Cardiac fibroblast (primary cell): ENCODE measurements at places on chromosomes 13 and 19.
A peak's percentile ranks its signal among the peaks of the same experiment; 100 is the strongest.

DNA sequence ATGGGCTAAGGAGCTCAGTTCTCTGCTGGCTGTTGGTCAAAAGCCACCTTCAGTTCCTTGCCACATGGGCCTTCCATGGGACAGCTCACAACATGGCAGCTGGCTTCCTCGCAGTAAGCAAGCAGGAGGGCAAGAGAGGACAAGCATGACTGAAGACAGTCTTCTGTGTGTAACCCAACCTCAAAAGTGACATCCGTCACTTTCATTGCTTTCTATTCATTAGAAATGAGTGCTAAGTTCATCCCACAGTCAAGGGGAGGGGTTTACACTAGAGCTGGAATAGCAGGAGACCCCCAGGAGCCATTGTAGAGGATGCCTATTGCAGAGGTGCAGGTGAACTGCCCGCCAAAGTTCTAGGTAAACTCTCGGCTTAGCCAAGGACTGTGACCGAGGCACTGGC lies 163.3 kb downstream of the NUFIP1 start:
- no peak for DNase-seq

DNA sequence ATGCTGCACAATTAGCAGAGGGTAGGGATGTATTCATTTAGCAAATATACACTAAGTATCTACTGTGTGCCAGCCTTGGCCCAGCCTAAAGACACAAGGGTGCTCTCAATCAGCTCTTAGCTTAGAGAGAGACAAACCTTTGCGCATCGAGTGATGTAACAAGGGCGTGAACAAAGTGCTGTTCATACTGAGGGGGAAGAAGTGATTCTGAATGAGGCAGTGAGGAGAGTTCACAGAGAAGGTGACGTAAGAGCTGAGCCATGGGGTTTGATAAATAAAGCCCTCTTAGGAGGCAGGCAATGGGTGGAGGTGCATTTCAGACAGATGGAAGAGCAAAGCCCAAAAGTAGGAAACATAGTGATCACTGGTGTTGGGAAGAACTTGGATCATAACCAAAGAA lies 68.5 kb downstream of the FLT1 start:
- DNase-seq, result no peak

GRCh38 chr13:19864746-19865309 lies 1.4 kb upstream of the ZMYM5 start:
- peak; percentile 83 for DNase-seq

- DNase-seq, result peak; percentile 4
Measured at GRCh38 chr13:50914176-50914700, 4.6 kb downstream of the RNASEH2B start.

GRCh38 chr13:25872481-25873241 lies 179.2 kb downstream of the SHISA2 start:
- DNase-seq, result peak; percentile 15

DNA sequence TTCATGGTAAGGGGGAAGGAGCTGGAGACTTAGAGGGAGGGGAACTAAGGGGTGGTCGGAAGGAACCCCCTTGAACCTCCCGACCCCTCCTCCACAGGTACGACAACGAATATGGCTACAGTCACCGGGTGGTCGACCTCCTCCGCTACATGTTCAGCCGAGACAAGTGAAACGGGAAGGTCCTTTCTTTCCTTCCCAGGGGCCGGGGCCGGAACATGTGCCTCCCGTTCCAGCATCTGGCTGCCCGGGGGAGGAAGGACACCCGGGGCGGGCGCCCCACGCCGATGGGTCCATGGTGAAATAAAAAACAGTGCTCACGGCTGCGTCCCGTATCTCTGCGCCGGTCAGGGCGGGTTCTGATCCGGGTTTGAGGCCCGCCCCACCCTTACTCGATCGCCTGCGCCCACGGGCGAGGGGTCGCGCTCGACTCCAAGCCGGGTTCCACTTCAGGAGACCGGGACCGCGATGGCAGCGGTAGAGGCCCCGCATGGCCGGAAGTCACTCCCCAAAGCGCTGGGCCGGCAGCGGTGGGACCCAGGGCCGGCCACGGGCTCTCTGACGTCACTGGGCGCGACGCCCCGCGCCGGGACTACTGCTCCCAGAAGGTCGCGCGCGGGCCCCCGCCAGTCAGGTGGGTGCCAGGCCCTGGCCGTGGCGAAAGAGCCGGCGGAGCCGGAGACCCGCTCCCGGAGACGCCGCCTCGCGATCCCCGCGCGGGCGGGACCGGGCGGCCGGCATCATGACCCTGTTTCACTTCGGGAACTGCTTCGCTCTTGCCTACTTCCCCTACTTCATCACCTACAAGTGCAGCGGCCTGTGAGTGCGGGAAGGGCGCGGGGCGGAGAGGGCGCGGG lies at the start of gene TMEM147:
TMEM147 (plus strand) TSS at position 626 of the 854 bp plus-strand sequence; CDS start at position 740, 114 bp downstream.
- peak; percentile 90 for DNase-seq

DNA sequence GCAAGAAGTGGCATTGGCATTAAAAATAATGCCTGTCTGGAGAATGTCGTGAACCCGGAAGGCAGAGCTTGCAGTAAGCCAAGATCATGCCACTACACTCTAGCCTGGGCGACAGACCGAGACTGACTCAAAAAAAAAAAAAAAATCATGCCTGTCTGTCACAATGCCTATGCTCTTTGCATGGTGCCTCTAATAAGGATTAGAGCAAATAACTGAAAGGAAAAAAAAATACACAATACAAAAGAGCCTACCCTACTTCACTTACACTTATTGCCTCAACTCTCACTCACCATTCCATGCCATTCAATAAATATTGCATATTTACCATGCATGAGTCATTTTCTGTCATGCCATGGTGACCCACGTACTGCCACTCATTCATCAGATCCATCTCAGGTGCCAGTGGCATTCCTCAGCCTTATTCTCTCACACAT lies 49.1 kb downstream of the TBC1D4 start:
- DNase-seq, result no peak

- DNase-seq, result no peak
Measured at GRCh38 chr13:30192320-30193093, 114.8 kb downstream of the KATNAL1 start.

GRCh38 chr13:40585911-40586471 lies 80.5 kb downstream of the FOXO1 start:
- peak; percentile 50 for DNase-seq

DNA sequence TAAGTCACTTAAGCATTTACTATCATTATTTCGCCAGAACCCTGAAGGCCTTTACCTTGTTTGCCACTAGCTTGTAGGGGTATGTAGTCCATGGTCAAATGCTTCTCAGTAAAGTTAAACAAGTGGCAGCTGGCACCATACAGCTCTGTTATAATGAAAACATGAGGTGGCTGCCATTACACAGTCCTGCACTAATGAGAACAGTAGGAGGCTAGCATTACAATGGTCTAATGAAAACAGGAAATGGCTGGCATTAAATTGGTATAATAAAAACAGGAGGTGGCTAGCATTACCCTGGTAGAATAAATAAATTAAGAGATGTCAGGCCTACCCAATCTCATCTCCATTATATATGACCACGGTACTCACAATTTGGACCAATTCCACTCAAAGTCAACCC lies 107.5 kb downstream of the PCDH17 start:
- no peak for DNase-seq

GRCh38 chr19:13100031-13100588 lies 2.5 kb downstream of the LYL1 start:
- no peak for DNase-seq
